Activated T-cell treated with anti-CD3 and anti-CD28 coated beads for 24 hours (primary cell): ENCODE measurements at places on chromosomes 6 and 20.

GRCh38 chr20:57393321-57394120, 2.3 kb downstream of the RBM38 start:
- DNase-seq, result no peak

DNA sequence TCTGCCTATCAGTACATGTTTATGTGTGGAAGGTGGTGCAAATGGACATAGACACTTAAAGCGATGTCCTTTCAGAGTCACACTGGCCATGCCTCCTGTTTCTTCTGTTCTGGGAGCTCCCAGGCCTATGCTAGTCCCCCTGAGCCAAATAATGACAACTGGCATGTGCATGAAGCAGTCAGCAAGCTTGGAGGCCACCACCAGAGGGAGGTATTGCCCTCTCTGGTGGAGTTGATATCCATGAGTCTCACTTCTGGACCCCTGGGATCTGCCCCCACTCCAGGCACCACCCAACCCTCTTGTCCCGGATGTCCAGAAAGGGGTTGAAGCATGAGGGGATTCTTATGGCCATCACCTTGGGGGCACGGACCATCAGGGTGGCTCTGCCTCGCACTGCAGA, 172.2 kb downstream of the AIG1 start:
- no peak for DNase-seq

- DNase-seq, result no peak
These were observed 358.1 kb downstream of the CDKAL1 start for GRCh38 chr6:20892365-20892764.

GRCh38 chr6:135871878-135872277, 20.4 kb downstream of the PDE7B start:
- no peak for DNase-seq

- no peak for DNase-seq
These were observed 61.8 kb upstream of the HDAC2 start for GRCh38 chr6:114032721-114033120.

DNA sequence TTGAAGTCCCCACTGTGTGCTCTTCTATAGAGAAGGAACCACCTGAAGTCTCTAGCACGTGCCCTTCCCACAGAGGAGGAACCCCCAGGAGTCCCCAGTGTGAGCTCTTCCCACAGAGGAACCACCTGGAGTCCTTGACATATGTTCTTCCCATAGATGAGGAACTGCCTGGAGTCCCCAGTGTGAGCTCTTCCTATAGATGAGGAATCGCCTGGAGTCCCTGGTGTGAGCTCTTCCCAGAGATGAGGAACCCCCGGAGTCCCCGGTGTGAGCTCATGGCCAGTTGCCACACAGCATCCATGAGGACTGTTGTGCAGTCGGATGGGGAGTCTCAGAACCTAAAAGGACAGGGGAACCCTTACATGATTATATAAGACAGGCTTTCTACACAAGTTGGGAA, 158.1 kb upstream of the THBS2 start:
- DNase-seq, result no peak
